ENCODE measurements at places on chromosomes 2 and 18. TPM values are rescaled to one million over a fixed set of nuclear protein-coding genes. Genes with fewer than 3 reads are reported as not detected.

CBLN2 gene
- under 0.01 TPM for total RNA-seq

KDSR gene
- total RNA-seq = 19.5 TPM

OTX1 gene
- 0.14 TPM for total RNA-seq

FBXO48 gene
- 0.28 TPM for total RNA-seq

EVX2 gene
- under 0.01 TPM for total RNA-seq

HOXD10 gene
- 0.18 TPM for total RNA-seq

CHRND gene
- not detected for total RNA-seq

IKZF2 gene
- 5.1 TPM for total RNA-seq

TTLL4 gene
- 3.4 TPM for total RNA-seq

FAM110C gene
- not detected for total RNA-seq

YWHAQ gene
- 238 TPM for total RNA-seq

KYNU gene
- total RNA-seq = 9.5 TPM

TWIST2 gene
- 45.2 TPM for total RNA-seq

FMNL2 gene
- 20.8 TPM for total RNA-seq

NT5C1B gene
- not detected for total RNA-seq

L3MBTL4 gene
- total RNA-seq = 0.28 TPM

CXCR1 gene
- total RNA-seq = not detected

AFF3 gene
- 0.71 TPM for total RNA-seq

DUSP28 gene
- 2.0 TPM for total RNA-seq

BMP10 gene
- total RNA-seq = not detected

UBE2E3 gene
- total RNA-seq = 31.9 TPM

TMEM37 gene
- total RNA-seq = 0.37 TPM

CTNNA2 gene
- total RNA-seq = not detected

TNFAIP6 gene
- 104 TPM for total RNA-seq

RESP18 gene
- not detected for total RNA-seq

CFAP221 gene
- total RNA-seq = not detected

CNDP1 gene
- total RNA-seq = not detected

SLC9A2 gene
- total RNA-seq = not detected

PPP1R1C gene
- total RNA-seq = 1.00 TPM

All from smooth muscle cell of bladder (primary cell).